A549 treated with ZK216348 at 1 μM for 4 hours (cell line): ENCODE measurements at places on chromosomes 12 and 14. TPM values are rescaled to one million over a fixed set of nuclear protein-coding genes. Genes with fewer than 3 reads are reported as not detected.

CCDC177 gene
- total RNA-seq: 0.05 to 0.06 TPM in 2 of 5 replicates, not detected in the others

A2ML1 gene
- not detected in 5 replicates for total RNA-seq

HNF1A gene
- 2.8 to 6.8 TPM (median 5.6 TPM) in 5 replicates for total RNA-seq

LIN7A gene
- 0.17 to 0.61 TPM (median 0.31 TPM) in 5 replicates for total RNA-seq

HOMEZ gene
- total RNA-seq: 5.7 to 9.9 TPM (median 9.2 TPM) in 5 replicates

POTEG gene
- not detected in 5 replicates for total RNA-seq

TCL1B gene
- total RNA-seq: not detected in 5 replicates

ADAMTS20 gene
- total RNA-seq: not detected in 5 replicates

APOF gene
- not detected in 5 replicates for total RNA-seq

ACRBP gene
- 0.29 to 0.48 TPM (median 0.38 TPM) in 4 of 5 replicates, not detected in the other for total RNA-seq

GPR84 gene
- not detected in 5 replicates for total RNA-seq

MYBPC1 gene
- total RNA-seq: not detected in 5 replicates

ABCC9 gene
- not detected in 5 replicates for total RNA-seq

DTX3 gene
- 13.4 to 21.3 TPM (median 18.7 TPM) in 5 replicates for total RNA-seq

KLRB1 gene
- not detected in 5 replicates for total RNA-seq

KRT2 gene
- not detected in 5 replicates for total RNA-seq

IL22 gene
- total RNA-seq: not detected in 5 replicates
